Stomach (tissue), 19 donors: ENCODE measurements at places on chromosomes 7 and 10.

DNA sequence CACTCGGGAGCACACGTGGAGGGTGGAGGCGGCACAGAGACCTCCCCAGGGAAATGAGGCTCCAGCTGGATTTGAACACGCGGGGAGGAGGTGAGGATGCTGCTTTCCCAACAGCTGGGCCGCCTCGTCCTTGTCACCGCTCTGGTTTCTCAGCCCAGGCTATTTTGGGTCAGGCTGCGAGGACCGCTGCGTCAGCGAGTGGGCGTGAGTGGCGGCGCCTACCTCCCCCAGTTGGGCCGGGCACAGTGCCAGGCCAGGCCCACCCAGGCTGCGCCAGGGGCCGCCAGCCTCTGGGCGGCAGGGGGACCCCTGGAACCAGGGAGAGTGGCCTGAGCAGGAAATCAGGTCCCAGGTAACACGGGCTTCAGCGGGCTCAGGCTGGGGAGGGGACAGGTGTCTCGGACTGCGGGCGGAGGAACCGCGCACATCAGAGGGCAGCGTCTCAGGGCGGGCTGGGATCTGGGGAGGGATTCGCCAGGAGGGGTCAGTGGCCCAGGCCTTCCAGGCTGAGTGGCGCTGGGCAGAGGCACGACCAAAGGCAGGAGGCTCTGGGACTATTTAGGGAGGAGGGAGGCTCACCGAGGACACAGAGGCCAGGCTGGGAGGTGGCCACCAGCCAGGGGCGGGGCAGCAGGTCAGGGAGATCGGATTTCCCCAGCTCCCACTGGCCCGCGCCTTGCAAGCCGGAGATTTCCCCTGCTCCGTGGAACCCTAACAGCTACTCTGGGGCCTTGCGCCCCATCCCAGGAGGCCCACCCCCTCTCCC is 125.2 kb upstream of the RET start:
- H3K4me1 ChIP-seq: peaks cover 15% of the 10 kb centered on the region
- no peak overlapping the region for H3K27ac ChIP-seq
- no peaks in the 10 kb centered on the region for H3K36me3 ChIP-seq
- DNase-seq: peak; percentile 53
- H3K27me3 ChIP-seq: peaks cover 7% of the 10 kb centered on the region
- peak overlapping the region; percentile 8 for H3K4me3 ChIP-seq

GRCh38 chr7:99554939-99555338 is 3.0 kb upstream of the FAM200A start:
- H3K4me1 ChIP-seq: peaks cover 16% of the 10 kb centered on the region
- no peak overlapping the region for H3K27ac ChIP-seq

DNA sequence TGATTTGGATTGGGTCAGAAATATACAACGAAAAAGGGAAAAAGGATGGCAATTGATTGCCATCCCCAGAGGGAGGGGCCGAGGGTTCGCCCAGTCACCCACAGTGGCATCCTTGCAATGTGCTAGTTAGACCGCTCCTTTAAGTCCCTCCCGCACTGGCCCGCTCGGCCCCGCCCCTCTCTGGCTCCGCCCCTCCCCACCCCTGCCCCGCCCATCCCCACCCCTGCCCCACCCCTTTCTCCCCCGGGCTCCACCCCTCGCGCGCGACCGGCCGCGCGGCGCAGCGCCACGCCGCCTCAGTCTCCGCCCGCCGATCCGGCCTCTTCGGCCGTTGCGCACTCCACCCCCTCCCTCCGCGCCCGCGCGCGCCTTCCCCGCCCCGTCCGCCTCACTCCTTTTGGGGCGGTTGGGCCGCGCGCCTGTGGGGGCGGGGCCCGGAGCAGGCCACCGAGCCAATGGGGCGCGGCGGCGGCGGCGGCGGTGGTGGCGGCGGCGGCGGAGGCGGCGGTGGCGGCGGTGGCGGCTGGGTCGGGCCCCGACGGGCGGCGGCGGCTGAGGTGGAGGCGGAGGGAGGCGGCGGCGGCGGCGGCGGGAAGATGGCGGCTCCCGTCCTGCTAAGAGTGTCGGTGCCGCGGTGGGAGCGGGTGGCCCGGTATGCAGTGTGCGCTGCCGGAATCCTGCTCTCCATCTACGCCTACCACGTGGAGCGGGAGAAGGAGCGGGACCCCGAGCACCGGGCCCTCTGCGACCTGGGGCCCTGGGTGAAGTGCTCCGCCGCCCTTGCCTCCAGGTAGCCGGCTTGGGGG is at the start of gene VKORC1L1:
Gene VKORC1L1 (plus strand): TSS at position 299 of the 806 bp plus-strand sequence. CDS start 298 bp downstream, at position 597.
- H3K4me3 ChIP-seq: peak within 1 kb of the TSS; percentile 95
- peak within 1 kb of the TSS; percentile 96 for H3K27ac ChIP-seq
- H3K27me3 ChIP-seq: no peaks in the 10 kb centered on the region

- H3K4me3 ChIP-seq: no peak overlapping the region
- peaks cover 16% of the 10 kb centered on the region for H3K4me1 ChIP-seq
- H3K27ac ChIP-seq: no peak overlapping the region
- peaks cover 55% of the 10 kb centered on the region for H3K27me3 ChIP-seq
- H3K36me3 ChIP-seq: no peaks in the 10 kb centered on the region
Measured at GRCh38 chr7:101804088-101804963, 13.1 kb upstream of the CUX1 start.

- no peak overlapping the region for H3K27ac ChIP-seq
- H3K4me3 ChIP-seq: no peak overlapping the region
- H3K27me3 ChIP-seq: no peaks in the 10 kb centered on the region
- peaks cover 10% of the 10 kb centered on the region for H3K4me1 ChIP-seq
Measured at GRCh38 chr10:28593811-28594210, 60.9 kb downstream of the WAC start.

- no peak overlapping the region for H3K4me3 ChIP-seq
- no peak overlapping the region for H3K27ac ChIP-seq
- no peaks in the 10 kb centered on the region for H3K27me3 ChIP-seq
Measured at GRCh38 chr7:135692055-135692454, 29.7 kb downstream of the STMP1 start.

- DNase-seq: no peak
- H3K36me3 ChIP-seq: no peaks in the 10 kb centered on the region
- no peaks in the 10 kb centered on the region for H3K27me3 ChIP-seq
- H3K27ac ChIP-seq: no peak overlapping the region
- no peaks in the 10 kb centered on the region for H3K4me1 ChIP-seq
- no peak overlapping the region for H3K4me3 ChIP-seq
Measured at GRCh38 chr7:80440883-80441282, 71.0 kb downstream of the GNAT3 start.

DNA sequence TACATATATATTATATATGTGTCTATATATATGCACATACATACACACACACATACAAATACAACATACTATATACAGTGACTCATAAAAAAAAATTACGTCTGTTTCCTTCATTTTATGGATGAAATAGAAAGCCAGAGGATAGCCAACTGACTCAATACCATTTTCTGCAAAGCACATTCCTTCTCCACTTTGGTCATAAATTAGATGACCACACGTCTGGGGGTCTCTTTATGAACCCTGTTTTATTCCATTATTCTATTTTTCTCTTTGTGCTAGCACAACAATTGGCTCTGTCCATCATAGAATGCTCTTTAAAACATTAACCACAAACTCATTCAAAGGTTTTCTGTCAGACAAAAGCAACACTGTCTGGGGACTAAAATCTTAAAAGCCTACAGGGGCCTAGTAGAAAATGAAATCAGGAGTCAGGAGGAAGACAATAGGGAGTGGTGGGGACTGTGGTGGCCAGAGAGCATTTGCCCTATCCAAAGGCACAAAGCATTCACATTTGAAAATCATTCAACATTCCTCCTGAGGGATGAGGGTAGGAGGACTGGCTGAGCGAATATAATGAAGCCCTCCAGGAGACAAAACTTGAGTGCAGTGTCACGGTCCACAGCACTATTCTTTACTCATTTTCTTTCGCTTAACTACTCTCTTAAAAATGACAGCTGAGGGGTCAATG is 4.3 kb downstream of the CUBN start:
- H3K27me3 ChIP-seq: no peaks in the 10 kb centered on the region
- no peak overlapping the region for H3K4me3 ChIP-seq
- H3K27ac ChIP-seq: no peak overlapping the region
- no peaks in the 10 kb centered on the region for H3K4me1 ChIP-seq
- H3K36me3 ChIP-seq: no peaks in the 10 kb centered on the region

- H3K4me1 ChIP-seq: peaks cover 78% of the 10 kb centered on the region
- no peak overlapping the region for H3K27ac ChIP-seq
- DNase-seq: no peak
- peaks cover 51% of the 10 kb centered on the region for H3K36me3 ChIP-seq
Measured at GRCh38 chr10:104257235-104257634, 2.5 kb downstream of the GSTO1 start.

DNA sequence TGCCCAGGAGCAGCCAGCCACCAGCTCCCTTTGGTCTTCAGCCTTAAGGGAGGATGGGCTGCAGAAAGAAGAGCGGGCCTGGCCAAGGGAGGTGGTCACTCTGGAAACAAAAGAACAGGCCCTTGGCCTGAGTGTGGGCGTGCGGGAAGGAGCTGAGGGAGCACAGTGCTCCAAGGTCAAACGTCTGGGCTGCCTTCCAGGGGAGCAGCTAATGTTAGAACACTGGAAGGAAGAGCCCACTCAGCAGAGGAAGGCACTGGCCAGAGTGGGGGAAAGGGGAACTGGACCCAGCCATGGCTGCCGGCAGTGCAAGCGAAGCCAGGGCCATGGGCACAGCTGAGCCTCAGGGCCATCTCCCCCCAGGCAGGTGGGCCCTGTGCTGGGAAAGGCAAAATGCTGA is 42.7 kb downstream of the FAM53B start:
- H3K27ac ChIP-seq: peak overlapping the region; percentile 68
- no peaks in the 10 kb centered on the region for H3K27me3 ChIP-seq
- H3K4me1 ChIP-seq: peaks cover 81% of the 10 kb centered on the region

DNA sequence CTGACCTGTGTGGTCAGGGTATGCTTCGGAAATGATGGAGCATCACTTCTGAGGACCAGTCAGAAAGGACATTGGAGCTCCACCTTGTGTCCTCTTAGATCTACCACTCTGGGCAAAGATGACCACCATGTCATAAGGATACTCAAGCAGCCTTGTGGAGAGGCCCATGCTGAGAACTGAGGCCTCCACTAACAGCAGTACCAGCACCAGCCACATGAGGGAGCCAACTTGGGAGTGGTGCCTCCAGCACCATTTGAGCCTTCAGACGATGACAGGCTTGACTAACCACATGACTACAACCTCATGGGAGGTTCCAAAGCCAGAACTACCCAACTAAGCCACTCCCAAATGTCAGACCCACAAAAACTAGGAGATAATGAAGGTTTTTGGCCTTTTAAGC is 116.0 kb downstream of the NPTX2 start:
- H3K36me3 ChIP-seq: no peaks in the 10 kb centered on the region
- no peak overlapping the region for H3K4me3 ChIP-seq
- H3K27ac ChIP-seq: no peak overlapping the region
- no peak for DNase-seq
- H3K4me1 ChIP-seq: no peaks in the 10 kb centered on the region

GRCh38 chr10:46080886-46081285 is 34.8 kb upstream of the MSMB start:
- H3K36me3 ChIP-seq: no peaks in the 10 kb centered on the region
- no peak overlapping the region for H3K27ac ChIP-seq
- H3K4me1 ChIP-seq: no peaks in the 10 kb centered on the region
- H3K27me3 ChIP-seq: no peaks in the 10 kb centered on the region

- H3K4me1 ChIP-seq: no peaks in the 10 kb centered on the region
- H3K36me3 ChIP-seq: no peaks in the 10 kb centered on the region
- no peak overlapping the region for H3K27ac ChIP-seq
- no peaks in the 10 kb centered on the region for H3K27me3 ChIP-seq
- DNase-seq: no peak
- H3K4me3 ChIP-seq: no peak overlapping the region
Measured at GRCh38 chr7:116518961-116519360, 5.9 kb upstream of the CAV1 start.

GRCh38 chr7:95527033-95527775 is 41.5 kb downstream of the ASB4 start:
- no peaks in the 10 kb centered on the region for H3K27me3 ChIP-seq
- H3K4me3 ChIP-seq: no peak overlapping the region
- H3K36me3 ChIP-seq: no peaks in the 10 kb centered on the region

GRCh38 chr10:4549139-4549653 is 276.8 kb upstream of the AKR1E2 start:
- no peak overlapping the region for H3K4me3 ChIP-seq
- DNase-seq: no peak
- H3K36me3 ChIP-seq: no peaks in the 10 kb centered on the region
- no peaks in the 10 kb centered on the region for H3K4me1 ChIP-seq

- H3K4me1 ChIP-seq: no peaks in the 10 kb centered on the region
- H3K4me3 ChIP-seq: no peak overlapping the region
- no peak for DNase-seq
- H3K27ac ChIP-seq: no peak overlapping the region
Measured at GRCh38 chr7:133873631-133874030, 253.5 kb upstream of the LRGUK start.

GRCh38 chr10:118340486-118340885 is 1.6 kb downstream of the FAM204A start:
- no peaks in the 10 kb centered on the region for H3K27me3 ChIP-seq
- H3K27ac ChIP-seq: no peak overlapping the region
- peaks cover 20% of the 10 kb centered on the region for H3K36me3 ChIP-seq
- peak overlapping the region; percentile 97 for H3K4me3 ChIP-seq

GRCh38 chr7:129519464-129519863 is 17.1 kb downstream of the SMKR1 start:
- H3K27me3 ChIP-seq: no peaks in the 10 kb centered on the region
- no peak for DNase-seq
- H3K4me1 ChIP-seq: no peaks in the 10 kb centered on the region
- H3K4me3 ChIP-seq: no peak overlapping the region

- no peaks in the 10 kb centered on the region for H3K27me3 ChIP-seq
- H3K4me3 ChIP-seq: no peak overlapping the region
- no peak for DNase-seq
Measured at GRCh38 chr10:35745617-35746403, 103.7 kb upstream of the FZD8 start.

DNA sequence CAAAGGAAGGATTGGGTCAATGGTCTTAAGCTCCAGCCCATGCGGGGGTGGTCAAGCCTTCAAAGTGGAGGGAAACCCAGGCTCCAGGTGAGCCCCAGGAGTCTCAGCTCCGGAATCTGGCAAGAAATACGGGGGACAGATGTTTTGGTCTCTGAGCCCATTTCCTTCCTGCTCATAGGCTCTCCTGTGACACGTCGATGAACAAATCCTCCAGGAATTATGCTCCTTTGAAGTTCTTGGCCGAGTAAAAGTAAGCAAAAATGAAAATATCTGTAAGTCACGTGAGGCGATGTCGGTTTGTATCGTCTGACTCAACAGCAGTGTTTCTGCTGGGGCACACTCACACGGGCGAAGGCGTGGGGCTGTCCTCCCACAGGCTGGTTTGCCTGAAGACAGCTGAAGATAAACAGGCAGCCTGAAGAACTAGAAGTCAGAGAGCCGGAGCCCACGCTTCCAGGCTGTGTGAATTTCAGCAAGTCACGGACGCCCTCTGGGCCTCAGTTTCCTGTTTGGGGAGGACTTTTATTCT is 52.6 kb upstream of the SMNDC1 start:
- no peak overlapping the region for H3K4me3 ChIP-seq
- no peaks in the 10 kb centered on the region for H3K36me3 ChIP-seq
- H3K4me1 ChIP-seq: peaks cover 36% of the 10 kb centered on the region
- DNase-seq: no peak
- peaks cover 4% of the 10 kb centered on the region for H3K27me3 ChIP-seq
- H3K27ac ChIP-seq: peak overlapping the region; percentile 68

GRCh38 chr7:115037128-115037802 is 115.4 kb downstream of the MDFIC start:
- no peak for DNase-seq
- H3K27me3 ChIP-seq: no peaks in the 10 kb centered on the region
- H3K4me1 ChIP-seq: no peaks in the 10 kb centered on the region
- no peak overlapping the region for H3K27ac ChIP-seq
- no peak overlapping the region for H3K4me3 ChIP-seq
- no peaks in the 10 kb centered on the region for H3K36me3 ChIP-seq

GRCh38 chr10:102776779-102777456 is 33.2 kb downstream of the WBP1L start:
- DNase-seq: peak; percentile 71
- peak overlapping the region; percentile 87 for H3K27ac ChIP-seq
- peaks cover 100% of the 10 kb centered on the region for H3K4me1 ChIP-seq
- H3K4me3 ChIP-seq: peak overlapping the region; percentile 27
- H3K27me3 ChIP-seq: no peaks in the 10 kb centered on the region
